ENCODE measurements at places on chromosomes 13 and 19.

DNA sequence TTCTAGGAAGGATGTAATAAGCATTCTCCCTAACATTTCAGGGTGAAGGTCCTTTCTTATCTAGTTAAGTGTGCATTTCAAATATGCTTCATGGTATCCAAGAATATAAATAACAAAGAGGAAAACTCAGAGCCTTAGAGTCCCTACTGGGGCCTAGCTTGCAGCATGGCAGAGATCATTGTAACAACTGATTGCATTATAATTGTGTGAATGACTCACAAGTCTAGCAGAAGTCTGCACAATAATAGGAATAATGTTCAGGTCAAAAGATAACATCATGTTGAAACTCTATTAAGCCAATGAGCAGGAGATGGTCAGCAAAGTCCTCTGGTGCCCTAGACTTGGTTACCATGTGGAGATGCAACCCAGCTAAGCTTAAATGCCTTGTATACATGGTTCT is 3.4 kb downstream of the POSTN start:
- no peak for ATAC-seq

DNA sequence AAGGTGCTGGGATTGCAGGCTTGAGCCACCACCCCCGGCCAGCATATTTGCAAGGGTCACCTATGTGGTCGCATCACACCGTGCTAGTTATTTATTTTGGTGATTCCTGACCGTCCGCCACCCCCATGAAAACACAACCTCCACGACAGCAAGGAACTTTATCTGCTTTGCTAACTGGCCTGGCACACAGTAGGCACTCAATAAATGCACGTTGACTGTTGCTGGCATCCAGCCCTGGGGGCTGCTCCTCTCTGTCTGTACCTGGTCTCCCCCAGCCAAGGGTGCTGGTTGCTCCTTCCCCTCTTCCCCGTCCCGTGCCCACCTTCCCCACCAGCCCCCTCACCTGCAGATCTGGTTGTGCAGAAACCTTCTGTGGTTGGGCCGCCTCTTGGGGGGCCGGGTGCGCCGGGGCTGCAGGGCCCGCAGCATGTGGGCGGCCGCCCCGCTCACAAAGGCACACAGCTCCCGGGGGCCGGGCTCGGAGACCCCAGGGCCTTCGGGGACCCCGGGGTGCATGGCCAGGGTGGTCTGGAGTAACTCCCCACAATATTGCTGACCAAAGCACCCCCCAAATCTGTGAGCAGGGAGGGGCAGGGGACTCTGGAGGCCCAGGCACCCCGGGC is 401 bp downstream of the C19orf85 start:
- ATAC-seq = no peak

DNA sequence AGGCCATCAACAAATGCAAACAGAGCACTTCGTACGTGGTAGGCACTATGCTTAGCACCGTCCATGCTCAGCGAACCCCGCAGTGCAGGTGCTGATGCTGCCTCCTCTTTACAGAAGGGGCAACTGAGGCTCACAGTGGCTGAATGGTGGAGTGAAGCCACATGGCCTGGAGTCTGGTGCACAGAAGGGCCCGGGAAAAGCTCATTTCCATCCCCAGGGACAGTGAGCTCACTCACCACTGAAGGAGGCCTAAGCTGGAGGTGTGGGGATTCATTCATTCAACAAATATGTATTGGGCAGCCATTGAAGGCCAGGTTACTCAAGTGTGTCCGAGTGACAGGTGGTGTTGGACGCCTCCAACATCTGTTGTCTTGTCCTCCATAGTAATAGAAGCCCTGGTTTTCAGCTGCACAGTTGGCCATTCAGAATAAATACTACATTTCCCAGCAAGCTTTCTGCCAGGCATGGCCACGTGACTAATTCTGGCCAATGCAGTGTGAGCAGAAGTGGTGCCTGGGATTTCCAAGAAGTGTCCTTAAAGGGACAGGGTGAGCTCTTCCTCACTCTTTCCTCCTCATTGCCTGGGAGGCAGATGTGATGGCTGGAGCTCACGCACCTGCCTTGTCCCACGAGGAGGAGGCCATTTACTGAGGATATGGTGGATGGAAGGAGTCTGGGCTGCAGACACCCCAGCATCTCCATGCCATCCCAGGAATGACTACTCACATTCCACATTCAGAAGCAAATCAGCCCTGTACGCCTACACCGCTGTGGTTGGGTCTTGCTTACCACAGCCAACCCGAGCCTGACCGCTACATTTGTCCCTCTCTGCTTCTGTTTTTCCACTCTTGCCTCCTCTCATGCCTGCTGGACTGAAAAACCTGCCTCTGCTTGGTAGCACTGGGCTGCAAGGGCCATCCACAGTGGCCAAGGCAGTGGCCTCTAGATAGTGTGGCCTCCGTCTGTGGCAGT is 2.3 kb upstream of the ZNRF4 start:
- ATAC-seq = peak; percentile 39

GRCh38 chr13:101903890-101904289 is 451.4 kb downstream of the ITGBL1 start:
- ATAC-seq = no peak

GRCh38 chr19:33906578-33907335 is 110.1 kb downstream of the KCTD15 start:
- peak; percentile 66 for ATAC-seq

- ATAC-seq = peak; percentile 66
These were observed 18.8 kb downstream of the CYTH2 start for GRCh38 chr19:48487948-48488347.

DNA sequence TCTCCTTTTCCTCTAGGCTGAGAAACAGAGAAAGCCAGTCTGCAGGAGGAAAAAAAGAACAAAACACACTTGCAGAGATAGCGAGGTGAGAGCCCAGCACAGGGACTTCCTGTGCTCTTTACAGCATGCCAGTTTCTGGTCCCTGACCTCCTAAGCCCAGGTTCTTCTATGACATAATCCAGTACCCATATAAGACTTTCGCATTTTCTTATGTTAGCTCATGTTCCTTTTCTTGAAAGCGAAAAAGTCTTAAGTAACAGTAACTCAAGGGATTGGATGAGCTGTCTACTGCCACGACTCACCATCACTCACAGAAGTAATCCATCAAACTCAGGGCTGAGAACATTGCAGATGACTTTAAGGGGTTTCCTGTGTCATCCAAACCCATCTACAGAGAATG is 17.4 kb downstream of the CCDC70 start:
- ATAC-seq = no peak

- ATAC-seq = no peak
These were observed 27.1 kb downstream of the MEGF8 start for GRCh38 chr19:42352301-42353259.

GRCh38 chr13:36918246-36919131 is 1.5 kb downstream of the SMAD9 start:
- ATAC-seq = no peak
